Type B pancreatic cell (in vitro differentiated cells): ENCODE measurements at places on chromosomes 13 and 19. TPM values are rescaled to one million over a fixed set of nuclear protein-coding genes. Genes with fewer than 3 reads are reported as not detected.

The RNF17 gene
- total RNA-seq = 0.12 TPM in 1 of 2 replicates, not detected in the other

The ZNF773 gene
- total RNA-seq = 9.6 and 9.8 TPM in 2 replicates

The GJB6 gene
- 7.7 and 14.8 TPM in 2 replicates for total RNA-seq

The NLRP11 gene
- total RNA-seq = not detected in 2 replicates

The CDC16 gene
- 66.4 and 81.7 TPM in 2 replicates for total RNA-seq

The ZNF99 gene
- total RNA-seq = not detected in 2 replicates

The CBLC gene
- total RNA-seq = 13.9 and 37.7 TPM in 2 replicates

The ACP7 gene
- total RNA-seq = 0.29 and 0.31 TPM in 2 replicates

The KLK5 gene
- total RNA-seq = not detected in 2 replicates

The ATXN8OS gene
- total RNA-seq = not detected in 2 replicates

GRCh38 chr13:62418376-62418775 is 1002.7 kb upstream of the PCDH20 start:
- no peak for DNase-seq

- no peak for DNase-seq
Measured at GRCh38 chr13:106471957-106472543, 63.4 kb downstream of the EFNB2 start.

GRCh38 chr13:31022928-31023530 is 90.6 kb downstream of the TEX26 start:
- DNase-seq = no peak

DNA sequence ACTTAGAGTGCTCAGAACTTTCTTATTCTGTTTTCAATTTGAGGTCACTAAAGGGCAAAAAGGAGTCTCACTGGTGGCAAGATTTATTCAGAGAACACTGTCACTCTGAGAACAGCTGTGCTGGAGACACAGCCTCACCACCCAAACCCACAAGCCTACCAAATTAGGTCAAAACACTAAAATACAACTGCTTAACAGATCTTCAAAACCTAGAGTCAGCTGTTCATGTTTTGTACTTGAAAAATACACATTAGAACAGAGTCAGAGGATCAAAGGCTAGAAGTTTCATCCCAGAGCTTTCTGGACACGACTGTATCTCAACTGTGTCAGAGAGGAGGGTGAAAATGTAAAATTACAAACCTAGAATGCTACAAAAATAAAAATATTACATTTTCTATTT is 89.3 kb downstream of the MIPEP start:
- DNase-seq = no peak

- DNase-seq = no peak
Measured at GRCh38 chr13:34208336-34208735, 390.4 kb downstream of the RFC3 start.

DNA sequence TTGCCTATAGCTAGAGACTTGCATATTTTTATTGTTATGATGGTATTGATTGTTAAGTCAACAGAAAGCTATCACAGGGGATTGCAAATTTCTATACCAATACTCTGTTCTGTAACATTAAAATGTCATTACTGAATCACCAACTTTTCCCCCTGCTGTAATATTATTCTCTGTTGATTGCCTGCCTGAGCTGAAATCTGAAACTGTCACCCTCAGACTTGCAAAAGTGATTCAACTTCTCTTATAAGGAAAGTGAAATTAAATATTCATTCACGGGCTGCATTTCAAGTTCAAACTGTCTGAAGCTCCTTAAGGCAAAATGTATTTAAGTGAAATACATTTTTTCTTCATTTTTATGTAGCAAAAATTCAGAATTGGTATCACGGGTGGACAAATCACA is 723.2 kb downstream of the PCDH9 start:
- DNase-seq = no peak

DNA sequence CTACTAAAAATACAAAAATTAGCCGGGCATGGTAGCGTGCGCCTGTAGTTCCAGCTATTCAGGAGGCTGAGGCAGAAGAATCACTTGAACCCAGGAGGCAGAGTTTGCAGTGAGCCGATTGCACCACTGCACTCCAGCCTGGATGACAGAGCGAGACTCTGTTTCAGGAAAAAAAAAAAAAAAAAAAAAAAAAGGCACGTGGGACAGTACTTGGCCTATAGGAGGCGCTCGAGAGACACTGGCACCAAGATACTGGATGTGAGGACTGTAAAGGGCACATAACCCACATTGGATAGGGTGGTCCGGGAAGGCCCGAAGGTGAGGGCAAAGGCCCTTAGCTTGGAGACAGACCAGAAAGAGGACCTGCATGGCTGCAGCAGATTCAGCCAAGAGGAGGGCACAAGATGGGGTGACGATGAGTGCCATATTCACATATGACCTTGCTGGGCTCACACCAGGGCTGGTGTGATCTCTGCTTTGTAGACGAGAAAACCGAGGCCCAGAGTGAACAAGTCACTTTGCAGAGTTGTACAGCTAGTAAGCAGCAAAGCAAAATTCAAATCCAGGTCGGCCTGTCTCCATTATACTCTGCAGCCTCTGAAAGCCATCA is 89.4 kb downstream of the DPF1 start:
- no peak for DNase-seq

GRCh38 chr19:1280636-1281568 is 4.8 kb upstream of the EFNA2 start:
- no peak for DNase-seq

GRCh38 chr19:16355293-16356043 is 30.8 kb downstream of the KLF2 start:
- no peak for DNase-seq

DNA sequence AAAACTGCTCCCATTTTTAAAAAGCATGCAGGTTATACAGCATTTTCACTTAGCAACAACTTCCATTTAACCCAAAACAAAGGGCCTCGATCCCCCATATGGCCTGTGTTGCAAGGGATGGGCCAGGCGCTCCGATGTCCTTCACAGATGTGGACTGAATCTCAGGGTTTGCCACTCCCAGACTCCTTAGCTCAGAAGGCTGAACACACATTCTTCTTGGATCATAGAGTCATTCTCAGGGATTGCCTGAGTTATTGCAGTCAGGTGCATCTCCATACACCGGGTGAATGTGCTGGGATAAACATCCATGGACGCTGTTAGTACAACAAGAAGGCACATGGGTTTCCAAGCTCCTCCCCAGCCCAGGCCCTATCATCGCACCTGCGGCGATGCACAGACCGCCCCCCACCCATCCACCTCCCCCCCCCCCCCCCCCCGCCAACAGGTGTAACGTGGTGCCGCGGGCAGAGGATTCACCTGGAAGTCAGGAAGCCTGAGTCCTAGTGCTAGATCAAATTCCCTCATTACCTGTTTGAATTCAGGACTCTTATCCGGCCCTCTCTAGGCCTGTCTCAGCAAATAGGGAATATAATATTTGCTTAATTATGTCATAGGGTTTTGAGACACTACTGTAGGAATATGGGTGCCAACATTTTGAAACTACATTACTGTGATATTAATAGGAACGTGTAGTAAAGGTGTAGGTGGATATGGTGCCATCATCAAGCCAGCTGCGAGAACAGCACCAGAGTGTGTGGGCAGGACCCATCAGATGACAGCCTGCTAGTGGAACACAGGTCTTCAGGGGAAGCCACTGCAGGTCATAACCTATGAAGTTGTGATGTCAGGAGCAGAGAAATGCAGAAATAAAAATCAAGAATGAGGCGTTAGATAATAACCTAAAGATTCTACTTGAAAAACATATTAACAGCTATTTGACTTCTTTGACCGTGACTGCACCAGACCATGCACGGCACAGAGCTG is 110.9 kb downstream of the SACS start:
- no peak for DNase-seq

DNA sequence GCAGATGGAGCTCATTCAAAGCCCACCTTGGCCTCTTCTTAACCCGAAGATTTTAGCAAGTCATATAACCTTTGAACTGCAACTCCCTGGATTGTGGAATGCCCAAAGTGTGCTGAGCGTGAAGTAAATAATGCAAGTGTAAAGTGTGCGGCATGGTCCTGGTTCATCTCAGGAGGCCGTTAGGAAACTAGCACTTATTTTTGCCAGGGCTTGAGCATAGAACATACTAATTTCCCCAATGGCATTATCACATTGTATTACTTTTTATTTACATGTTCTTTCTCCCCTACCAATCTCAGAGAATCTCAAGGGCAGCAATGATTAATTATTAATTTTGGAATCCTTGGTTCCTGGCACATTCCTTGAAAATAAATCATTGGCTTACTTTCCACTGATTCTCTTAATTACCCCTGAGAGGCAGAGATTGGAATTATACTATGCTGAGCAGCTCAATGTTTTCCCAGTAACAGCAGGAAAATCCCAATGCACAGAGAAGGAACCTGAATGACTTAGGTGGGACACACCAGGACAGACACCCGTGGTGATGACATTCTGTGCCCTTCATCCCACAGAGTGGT is 128.8 kb upstream of the GJB6 start:
- no peak for DNase-seq

- DNase-seq = no peak
Measured at GRCh38 chr19:55504252-55504603, 16.0 kb downstream of the SSC5D start.

DNA sequence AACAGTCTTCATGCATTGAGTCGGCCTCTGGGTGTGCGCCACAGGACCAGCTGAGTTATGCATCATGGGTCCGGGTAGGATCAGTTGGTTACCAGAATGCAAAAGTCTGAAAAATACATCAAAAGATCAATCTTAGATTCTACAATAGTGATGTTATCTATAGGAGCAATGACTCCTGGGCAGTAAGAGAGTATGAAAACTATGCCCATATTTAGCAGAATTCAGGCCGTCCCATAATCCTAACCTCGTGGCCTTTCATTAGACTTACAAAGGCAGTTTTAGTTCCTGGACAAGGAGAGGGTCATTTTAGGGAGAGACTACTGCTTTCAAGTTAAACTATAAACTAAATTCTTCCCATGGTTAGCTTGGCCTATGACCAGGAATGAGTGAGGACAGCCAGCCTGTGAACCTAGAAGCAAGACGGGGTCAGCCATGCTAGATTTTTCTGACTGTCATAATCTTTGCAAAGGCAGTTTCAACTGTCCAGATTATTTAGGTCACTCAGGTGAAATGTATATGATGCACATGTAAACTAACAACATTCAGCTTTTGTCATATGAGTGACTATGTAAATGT is 11.8 kb upstream of the CDADC1 start:
- DNase-seq = no peak

DNA sequence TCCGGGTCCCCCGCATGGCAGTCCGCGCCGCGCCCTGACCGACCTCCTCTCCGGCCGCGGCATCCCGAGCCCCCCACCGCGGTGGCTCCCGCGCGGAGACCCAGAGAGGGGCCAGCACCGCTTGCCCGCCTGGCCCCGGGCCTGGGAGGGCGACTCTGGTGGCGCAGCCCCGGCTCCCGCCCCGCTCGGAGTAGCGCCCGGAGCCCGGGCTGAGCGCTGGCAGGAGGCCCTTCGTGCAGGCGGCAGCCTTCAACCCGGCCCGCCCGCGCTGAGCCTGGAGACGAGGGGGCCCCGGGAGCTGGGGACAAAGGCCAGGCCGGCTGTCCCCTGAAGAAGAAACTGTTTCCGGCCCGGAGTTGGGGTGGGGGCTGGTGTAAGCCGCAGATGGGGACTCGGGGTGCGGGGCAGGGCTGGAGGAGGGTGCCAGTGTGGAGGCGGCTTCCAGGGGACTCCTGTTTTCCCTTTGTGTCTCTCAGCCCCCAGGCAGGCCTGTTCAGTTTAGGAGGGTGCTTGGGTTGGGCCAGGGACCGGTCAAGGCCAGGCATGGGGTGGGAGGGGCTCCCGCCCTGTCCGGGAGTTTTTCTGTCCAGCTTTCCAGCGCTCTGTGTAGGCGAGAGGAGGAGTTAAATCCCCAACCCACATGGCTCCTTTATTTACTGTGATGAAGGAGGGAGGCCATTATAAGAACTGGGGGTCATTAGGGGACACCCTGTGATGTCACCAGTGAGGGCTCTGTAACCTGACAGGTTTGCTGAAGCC is 935 bp downstream of the LRP3 start:
- DNase-seq = peak; percentile 69

DNA sequence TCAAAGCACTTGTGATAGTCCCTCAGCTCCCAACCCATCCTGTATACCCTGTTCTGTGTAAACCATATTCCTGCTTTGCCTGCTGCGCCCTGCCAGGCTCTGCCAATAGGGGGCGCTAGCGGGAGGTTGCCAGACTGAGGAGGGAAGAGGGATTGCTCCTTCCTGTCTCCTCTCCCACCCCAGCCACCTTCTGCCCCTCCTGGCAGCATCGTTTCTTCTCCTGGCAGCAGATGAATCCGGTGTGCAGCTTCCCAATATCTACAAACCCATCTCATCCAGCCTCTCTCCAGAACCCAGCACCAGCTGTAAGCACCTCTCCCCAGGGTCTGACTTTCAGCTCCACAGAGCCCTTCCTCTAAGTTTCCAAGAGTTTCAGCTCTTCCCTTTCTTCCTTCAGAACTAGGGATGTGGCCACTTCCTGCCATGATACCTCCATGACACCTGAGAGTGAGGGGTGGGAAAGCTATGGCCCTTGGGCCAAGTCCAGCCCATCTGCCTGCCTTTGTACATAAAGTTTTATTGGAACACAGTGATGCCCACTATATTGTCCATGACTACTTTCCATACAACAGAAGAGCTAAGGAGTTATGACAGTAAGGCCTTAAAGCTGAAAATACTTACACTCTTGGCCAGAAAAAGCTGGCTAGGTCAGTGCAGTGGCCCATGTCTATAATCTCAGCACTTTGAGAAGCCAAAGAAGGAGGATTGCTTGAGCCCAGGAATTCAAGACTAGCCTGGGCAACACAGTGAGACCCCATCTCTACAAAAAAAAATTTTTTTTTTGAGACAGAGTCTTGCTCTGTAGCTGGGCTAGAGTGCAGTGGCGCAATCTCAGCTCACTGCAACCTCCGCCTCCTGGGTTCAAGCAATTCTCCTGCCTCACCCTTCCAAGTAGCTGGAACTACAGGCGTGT is 34.5 kb upstream of the ATP1A3 start:
- no peak for DNase-seq

- no peak for DNase-seq
Measured at GRCh38 chr19:34179066-34179465, 6.8 kb downstream of the LSM14A start.

DNA sequence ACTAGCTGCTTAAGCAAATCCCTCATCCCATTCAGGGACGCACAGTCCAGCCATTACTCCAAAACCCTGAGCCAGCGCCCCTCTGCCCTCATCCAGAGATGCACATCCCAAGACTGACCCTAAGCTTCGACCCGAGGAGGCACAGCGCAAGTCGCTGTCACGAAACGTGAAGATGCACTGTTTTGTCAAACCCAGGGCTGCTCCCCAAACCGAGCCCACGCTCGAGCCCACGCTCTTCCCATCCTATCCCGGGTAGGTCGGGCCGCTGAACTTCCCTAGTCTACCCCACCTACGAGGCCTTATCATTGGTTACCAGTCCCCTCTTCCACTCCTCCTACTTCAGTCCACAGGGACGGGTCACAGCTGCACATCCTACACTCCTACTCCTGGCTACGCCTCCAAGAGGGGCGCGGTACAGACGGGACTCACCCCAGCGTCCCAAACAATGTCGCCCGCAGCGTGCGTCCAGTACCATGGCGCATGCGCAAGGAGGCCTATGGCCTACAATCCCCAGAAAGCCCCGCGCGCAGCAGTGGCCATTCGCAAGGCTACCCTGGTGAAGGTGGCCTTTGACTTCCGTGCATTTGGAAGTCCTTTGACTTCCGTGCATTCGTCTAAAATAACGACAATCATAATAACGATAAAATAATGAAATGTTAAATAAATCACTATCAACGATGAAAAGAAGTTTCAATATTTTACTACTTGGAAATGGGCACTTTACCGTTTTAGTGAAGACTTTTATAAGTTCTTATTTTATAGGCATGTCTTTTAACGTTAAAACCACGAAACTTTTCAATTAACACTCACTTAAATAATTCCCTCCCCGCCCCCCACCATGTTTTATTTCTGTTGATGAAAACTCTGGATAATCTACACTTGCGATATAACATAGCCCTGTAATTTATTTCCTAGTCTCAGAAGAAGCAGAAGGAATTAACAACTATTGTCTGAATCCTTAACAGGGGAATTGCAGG is at the start of gene ZNF285:
Gene ZNF285 (minus strand): TSS at position 470 of the 977 bp plus-strand sequence. CDS start 4,395 bp downstream, outside the sequence.
- peak; percentile 95 for DNase-seq

- no peak for DNase-seq
Measured at GRCh38 chr19:6743714-6744380, 4.4 kb downstream of the TRIP10 start.
